ENCODE measurements at places on chromosomes 5 and 9.

GRCh38 chr9:7324152-7324598, 475.4 kb downstream of the DMAC1 start:
- ATAC-seq: no peak

DNA sequence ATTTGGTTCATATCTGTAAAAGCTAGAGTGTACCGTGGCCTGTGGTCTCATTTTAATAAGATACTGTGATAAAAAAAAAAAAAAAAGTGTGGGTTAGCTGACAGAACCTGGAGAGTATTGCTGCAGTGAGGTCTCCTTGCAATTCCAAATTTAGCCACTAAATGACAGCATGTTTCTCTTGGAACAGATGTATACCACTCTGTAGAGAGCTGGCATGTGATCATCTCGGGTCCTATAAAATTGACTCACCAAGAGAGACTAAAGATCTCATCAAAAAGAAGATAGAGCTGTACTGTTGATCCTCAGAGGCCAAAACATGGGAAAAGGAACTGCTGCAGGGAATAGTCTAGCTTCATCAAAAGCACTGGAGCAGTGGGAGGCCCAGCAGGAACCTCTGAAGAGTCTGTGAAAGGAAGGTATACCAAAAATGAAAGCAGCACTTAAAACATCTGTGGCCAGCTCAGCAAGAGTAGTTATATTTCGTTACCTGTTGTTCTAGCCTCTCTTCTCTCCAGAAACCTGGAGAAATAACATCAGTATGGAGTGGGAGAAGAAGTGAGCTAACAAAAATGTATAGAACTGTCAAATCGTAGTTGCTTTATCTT, 826.8 kb downstream of the EFNA5 start:
- ATAC-seq: peak; percentile 69

DNA sequence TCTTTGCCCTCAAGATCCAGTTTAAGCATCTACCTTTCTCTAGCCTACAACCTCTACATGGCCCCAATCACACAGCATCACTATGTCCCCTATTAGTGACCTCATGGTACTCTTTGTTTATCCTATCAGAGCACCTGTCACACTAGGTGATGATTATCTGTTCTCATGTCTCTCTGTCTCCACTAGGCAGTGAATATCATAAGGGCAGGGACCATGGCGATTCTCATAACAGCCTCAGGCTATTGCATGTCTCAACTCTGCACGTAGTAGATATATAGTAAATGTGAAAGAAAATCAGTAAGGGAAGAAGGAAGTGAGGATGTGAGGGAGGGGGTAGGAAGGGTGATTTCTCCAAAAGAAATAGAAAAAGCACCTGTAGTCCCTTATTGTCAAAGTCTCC, 311.0 kb downstream of the NSG2 start:
- no peak for ATAC-seq

GRCh38 chr5:103264508-103264907, 5.9 kb downstream of the MACIR start:
- ATAC-seq: no peak

DNA sequence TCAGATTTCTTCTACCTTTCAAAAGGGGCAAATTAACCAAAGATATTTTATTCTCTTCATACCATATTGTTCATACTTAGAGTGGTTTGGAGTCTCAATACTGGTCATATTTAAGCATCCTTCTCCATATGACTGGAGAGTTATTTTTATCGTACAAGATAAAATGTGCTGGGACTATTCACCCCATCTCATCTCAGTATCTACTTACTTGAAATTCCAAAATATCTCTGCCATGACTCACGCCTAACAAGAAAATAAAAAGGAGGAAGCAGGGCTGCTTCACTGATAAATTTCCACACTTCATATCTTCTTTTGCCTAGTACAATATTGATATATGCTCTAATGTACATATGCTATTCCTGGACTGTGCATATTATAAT, 277.9 kb upstream of the CDH9 start:
- ATAC-seq: peak; percentile 93

GRCh38 chr9:5554254-5554653, 43.9 kb downstream of the PDCD1LG2 start:
- no peak for ATAC-seq

- ATAC-seq: peak; percentile 24
These were observed 93.1 kb downstream of the C9orf152 start for GRCh38 chr9:110114859-110115201.

DNA sequence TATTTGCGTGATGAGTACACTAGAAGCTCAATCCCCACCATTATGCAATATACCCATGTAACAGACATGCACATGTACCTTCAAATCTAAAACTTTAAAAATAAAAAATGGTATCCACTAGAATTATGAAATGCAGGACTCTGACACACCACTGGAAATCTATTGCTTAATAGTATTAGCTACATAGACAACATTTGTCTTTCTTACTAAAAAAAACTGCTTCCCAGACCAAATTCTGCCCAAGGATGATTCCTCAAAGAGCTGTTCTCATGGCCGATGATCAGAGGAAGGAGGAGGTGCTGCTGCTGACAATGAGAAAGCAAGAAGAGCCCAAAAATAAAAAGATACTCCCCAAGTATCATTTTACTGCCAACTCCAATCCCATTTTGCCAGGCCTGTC, 67.2 kb downstream of the TTC39B start:
- no peak for ATAC-seq

DNA sequence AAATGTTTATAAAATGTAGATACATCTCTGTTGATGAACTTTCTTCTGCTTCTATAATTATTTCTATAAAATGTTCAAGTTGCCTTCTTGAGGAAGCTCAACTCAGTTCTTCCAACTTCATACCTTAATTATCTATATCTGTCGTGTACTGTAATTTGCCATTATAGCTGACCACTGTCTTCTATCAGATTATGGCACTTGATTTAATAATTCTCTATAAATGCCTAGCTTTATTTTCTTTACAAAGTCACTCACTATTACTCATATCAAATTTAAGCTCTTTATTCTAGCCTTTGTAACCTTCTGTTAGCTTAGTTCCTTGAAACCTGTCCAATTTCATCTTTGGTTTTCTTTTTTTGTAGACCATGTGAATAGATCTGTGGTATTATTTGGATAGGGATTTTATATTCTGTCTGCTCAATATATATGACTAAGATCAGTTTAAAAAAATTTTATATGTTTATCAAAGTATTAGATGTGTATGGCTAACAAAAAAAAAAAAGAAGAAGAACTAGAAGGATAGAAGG, 39.5 kb downstream of the SMC5 start:
- ATAC-seq: no peak

GRCh38 chr5:163222982-163223381, 214.4 kb upstream of the CCNG1 start:
- ATAC-seq: no peak

DNA sequence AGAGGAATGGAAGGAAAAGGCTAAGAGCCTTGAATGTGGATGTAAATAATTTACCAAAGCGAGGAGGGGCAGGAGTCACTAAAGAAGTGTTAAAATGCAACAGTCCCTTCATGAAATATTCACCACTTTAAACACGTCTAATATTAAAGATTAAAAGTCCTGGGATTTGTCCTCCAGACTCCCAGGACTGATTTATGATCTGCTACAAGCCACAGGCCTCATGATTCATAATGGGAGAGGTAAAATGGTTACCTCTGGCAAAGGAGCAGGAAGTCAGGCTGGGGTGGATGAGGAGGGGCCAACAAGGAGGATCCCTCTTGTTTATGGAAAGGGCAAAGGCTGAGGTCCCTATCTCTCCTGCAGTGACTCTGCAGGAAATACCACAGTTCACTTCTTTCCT, 292.4 kb downstream of the TRIM32 start:
- ATAC-seq: no peak

DNA sequence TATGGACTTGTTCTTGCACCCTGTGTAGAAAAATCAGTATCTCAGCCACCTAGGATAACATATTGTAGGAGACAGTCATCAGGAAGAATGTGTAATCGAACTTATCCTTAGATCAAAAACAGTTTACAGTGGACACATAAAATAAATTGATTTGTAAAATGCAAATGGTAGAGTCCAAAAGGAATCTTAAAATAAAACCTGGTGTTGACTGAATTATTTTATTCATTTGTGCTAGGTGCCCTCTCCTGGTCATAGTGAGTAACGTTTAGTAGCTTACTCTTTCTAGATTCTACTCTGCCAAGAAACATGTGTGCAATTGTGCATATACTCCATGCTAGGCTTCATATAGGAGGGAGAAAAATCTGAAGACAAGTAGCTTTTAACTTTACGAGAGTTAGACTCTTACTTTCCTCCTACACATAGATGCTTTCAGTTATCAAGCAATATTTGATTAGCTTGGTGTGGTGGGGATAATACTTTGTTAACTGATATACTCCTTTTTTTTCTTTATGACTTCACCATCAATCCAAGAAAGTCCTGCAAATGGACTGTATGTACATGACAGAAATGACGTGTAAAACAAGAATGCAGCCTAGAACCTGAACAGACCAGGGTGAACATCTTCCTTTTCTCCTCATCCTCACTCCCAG, 23.7 kb upstream of the LOX start:
- ATAC-seq: peak; percentile 84

DNA sequence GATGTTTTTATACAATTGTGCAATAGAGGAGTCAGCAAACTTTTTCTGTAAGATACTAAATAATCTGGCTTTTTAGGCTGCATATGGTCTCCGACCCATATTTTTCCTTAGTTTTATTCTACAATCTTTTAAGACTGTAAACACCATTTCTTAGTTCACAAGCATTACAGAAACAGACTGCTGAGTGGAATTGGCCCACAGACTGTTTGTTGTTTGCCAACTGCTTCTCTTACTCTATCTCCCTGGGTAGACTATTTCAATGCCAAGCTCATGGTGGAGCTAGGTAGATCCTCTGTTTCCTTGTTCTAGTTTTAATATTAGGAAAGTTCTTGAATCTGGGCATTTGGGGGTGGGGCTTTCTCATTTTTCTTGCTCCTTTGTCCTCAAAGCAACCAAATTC, 857.6 kb downstream of the TLE1 start:
- ATAC-seq: no peak

- ATAC-seq: peak; percentile 70
These were observed 54.8 kb downstream of the IQGAP2 start for GRCh38 chr5:76457674-76458485.

- no peak for ATAC-seq
These were observed 192.7 kb upstream of the NR4A3 start for GRCh38 chr9:99628849-99629620.

DNA sequence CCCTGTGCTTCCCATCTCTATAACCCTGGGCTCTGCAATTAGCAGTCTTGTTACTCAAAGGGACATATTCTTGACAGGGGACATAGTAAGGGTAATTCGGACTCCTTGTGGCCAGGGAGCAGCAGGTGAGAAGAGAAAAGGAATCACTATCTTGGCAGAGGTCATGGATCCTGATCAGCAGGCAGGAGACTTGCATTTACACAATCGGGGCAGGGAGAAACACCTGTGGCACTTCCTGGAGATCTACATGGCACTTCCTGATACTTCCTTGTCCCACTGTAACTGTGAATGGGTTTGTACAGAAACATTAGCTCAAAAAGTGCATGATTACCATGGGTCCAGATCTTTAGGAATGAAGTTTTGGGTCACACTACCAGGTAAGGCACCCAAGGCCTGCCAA, 29.2 kb downstream of the DEPDC1B start:
- ATAC-seq: no peak

GRCh38 chr5:41636605-41637004, 126.2 kb upstream of the PLCXD3 start:
- ATAC-seq: peak; percentile 93

DNA sequence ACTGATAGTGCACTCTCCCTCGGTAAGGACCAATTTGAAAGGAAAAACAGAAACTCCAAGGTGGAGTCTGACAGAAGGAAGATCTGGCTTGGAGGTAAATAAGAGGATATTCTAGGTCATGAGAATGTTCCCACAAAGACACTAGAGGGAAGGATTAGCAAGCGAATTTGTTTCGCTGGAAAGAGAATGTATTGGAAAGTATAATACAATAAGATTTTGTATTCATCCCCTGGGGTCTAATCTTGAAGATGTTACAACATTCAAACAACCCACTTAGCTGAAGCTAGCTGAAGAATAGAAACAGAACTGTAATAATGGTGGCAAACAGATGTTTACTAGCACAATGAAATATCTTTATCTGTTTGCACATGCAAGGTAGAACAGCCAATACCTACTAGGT, 158.7 kb downstream of the GNAQ start:
- no peak for ATAC-seq

- no peak for ATAC-seq
These were observed 64.6 kb downstream of the ELOVL7 start for GRCh38 chr5:60779466-60779865.

- no peak for ATAC-seq
These were observed 123.4 kb downstream of the TMEM161B start for GRCh38 chr5:88145221-88145610.

- no peak for ATAC-seq
These were observed 162.3 kb downstream of the KDM4C start for GRCh38 chr9:6920041-6920440.

DNA sequence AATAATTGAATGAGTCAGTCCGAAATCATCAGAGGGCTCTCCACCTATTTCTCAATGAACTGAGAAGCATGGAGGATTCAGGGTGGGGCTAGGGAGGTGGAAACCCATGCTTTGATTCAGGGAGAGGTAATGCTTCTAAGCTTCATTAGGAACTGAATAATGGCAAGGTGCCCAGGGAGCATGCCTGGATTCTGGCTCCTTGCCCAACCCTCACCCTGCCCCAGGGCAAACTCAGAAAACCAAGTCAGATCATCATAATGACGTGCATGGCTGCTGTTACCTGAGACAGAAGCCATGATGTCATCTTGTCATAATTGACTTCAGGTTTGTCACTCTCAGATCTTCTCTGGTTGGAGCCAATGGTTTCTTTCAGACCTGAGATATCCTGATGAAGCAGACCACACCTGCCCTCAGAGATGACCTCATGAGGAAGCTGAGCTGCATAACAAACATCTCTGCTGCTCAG, 199.6 kb downstream of the SYK start:
- ATAC-seq: no peak

- no peak for ATAC-seq
These were observed 98.9 kb downstream of the CEMIP2 start for GRCh38 chr9:71669284-71669995.

GRCh38 chr5:90305041-90305720, 104.4 kb downstream of the CETN3 start:
- no peak for ATAC-seq

DNA sequence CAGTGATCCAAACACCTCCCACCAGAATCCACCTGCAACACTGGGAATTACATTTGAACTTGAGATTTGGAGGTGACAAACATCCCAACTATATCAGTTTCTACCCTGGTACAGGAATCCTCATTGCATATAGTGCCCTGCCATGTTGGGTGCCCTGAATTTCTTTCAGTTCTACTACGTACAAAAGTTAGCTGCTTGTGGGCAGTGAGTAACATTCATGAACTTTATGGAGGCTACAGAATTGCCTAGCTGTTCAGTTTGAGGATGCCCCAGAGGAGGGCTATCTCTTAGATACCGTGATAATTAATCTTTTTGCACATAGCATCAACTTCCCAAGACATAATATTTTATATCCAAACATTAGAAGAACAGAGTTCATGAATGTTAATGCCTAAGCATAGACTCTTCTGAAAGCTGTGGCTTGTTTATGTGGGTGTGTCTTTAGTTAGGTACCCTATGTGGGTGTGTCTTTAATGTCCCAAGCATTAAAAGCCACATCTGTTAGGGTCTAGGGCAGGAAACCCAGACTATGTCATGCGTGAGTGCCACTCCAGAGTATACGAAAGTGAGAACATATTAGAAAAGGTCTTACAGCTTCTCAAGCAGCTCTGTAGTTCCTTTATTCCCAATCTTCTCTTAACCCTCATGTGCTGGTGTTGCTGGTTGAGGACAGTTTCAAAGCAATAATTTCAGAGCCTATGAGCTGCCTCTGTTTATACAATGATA, 47.0 kb upstream of the CHD1 start:
- no peak for ATAC-seq

Measured in SK-N-SH treated with all-trans-retinoic acid at 6 μM for 48 hours (cell line).